Stimulated activated effector memory CD8-positive, alpha-beta T cell treated with anti-CD3 and anti-CD28 coated beads, Interleukin-12 subunit alpha, Interleukin-12 subunit beta, amount 100 ng/mL, for 72 hours (primary cell): ENCODE measurements at places on chromosomes 13 and 19.
A peak's percentile ranks its signal among the peaks of the same experiment; 100 is the strongest.

- peak; percentile 38 for DNase-seq
These were observed 4.3 kb upstream of the ZNF17 start for GRCh38 chr19:57406516-57407123.

DNA sequence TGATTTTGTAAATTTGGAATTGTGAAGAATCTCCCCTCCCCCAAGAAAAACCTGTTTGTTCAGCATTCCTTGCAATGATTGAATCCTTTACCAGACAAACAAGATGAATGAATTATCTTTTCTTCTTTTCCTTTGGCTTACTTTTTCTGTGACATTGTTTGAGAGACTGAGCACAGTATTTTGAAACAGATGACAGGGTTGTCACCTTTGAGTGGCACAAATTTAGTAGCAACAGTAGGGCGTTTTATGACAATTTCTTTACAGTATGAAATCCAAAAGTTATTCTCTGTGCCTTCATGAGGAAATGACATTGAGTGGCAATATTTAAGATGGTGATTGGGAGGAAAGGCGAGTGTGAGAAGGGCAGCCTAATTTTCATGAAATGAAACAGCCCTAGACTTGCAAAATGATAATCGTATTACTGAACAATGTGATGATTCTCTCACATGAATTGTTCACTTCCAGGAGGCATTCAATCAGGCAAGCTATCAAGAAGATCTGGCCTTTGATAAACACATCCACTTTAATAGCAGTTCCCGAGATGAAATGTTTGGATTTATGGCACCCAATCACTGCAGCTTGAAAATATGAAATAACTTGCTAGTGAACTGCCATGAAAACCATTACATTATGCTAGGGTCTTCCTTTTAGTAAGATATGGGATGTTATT is 68.6 kb upstream of the SCEL start:
- DNase-seq = no peak

GRCh38 chr13:61975001-61975400 is 559.4 kb upstream of the PCDH20 start:
- DNase-seq = no peak

GRCh38 chr19:44975444-44975843 is 20.3 kb downstream of the CLPTM1 start:
- DNase-seq = no peak

DNA sequence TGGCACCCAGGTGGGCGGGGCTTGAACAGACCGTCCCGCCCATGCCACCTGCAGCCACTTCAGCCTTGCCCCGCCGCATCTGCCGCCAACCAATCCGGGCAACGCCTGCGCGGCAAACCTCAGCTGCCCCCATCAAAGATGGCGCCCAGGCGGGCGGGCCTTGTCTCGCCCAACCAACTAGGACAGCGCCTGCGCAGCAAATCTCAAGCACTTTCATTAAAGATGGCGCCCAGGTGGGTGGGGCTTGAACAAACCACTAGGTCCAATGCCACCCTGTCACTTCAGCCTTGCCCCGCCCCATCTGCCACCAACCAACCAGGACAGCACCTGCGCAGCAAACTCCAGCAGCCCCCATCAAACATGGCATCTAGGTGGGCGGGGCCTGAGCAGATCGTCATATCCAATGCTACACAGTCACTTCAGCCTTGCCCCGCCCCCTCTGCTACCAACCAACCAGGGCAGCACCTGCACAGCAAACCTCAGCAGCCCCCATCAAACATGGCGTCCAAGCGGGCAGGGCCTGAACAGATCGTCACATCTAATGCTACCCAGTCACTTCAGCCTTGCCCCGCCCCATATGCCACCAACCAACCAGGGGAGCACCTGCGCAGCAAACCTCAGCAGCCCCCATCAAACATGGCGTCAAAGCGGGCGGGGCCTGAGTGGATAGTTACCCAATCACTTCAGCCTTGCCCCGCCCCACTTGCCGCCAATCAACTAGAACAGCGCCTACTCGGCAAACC is 1.4 kb downstream of the PEG3 start:
- no peak for DNase-seq

GRCh38 chr19:10074153-10074552 is 12.0 kb upstream of the SHFL start:
- peak; percentile 63 for DNase-seq

DNA sequence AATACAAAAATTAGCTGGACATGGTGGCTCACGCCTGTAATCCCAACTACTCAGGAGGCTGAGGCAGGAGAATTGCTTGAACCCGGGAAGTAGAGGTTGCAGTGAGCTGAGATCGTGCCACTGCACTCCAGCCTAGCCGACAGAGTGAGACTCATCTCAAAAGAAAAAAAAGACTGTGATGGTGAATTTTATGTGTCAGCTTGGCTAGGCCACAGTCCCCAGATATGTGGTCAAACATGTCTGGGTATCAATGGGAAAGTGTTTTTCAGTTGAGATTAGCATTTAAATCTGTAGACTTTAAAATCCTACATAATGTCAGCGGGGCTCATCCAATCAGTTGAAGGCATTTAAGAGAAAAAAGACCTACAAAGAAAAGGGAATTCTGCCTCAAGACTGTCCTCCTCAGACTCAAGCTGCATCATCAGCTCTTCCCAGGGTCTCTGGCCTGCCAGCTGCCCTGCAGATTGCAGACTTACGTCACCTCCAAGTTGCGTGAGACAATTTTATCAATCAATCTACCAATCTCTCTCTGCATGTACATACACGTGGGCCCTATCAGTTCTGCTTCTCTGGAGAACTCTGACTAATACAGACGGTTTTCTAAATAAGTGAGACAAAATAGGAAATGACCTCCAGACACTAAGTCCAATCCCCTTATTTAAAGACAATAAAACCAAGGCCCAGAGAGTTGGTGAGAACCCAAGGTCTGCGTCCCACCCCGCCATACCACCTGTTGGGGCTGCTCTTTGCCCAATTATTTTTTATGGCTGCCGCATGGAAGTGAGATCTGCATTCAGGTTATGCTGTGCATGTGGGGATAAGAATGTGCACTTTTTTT is 99.2 kb downstream of the ABCC4 start:
- no peak for DNase-seq

DNA sequence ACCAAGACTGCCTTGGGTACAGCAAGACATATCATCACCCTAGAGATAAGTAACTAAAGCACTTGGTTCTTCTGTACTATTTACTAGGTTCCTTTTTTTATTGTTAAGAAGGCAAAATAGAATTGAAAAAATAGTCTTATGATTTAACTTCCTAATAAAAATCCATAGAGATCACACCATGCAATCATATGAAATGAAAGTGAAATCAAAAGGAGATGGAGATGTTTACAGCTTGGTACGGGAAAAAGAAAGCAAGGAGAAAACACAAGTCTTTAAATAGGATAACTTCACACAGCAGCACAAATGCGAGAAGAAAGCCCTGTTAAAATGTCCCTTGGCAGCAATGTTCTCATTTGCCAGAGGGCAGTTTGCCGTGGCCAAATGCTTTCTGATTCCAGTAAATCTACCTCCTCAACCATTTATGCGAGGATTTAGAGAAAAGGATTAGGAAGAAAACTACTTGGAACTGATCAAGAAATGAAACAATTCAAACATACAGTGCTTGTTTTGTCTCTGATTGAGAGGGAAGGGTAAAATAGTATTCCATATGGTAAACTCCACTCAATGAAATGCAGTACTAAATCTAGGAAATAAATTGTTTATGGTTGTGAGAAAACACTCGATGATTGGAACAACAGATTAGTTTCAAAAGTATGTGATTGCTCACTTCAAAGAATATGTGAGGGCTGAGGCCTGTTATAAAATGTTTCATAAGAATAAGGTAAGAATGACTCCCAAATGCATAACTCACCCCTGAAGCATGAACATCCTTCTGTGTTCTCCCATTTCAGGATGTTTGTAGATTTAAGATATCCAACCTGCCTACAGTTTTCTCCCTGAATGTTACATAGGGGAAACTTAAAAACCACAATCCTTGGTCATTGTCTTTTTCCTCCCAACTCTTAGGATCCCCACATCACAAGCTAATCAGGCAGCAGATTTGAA is 487.8 kb downstream of the DACH1 start:
- no peak for DNase-seq

- DNase-seq = no peak
These were observed 2.0 kb downstream of the LRCH1 start for GRCh38 chr13:46554951-46555350.

DNA sequence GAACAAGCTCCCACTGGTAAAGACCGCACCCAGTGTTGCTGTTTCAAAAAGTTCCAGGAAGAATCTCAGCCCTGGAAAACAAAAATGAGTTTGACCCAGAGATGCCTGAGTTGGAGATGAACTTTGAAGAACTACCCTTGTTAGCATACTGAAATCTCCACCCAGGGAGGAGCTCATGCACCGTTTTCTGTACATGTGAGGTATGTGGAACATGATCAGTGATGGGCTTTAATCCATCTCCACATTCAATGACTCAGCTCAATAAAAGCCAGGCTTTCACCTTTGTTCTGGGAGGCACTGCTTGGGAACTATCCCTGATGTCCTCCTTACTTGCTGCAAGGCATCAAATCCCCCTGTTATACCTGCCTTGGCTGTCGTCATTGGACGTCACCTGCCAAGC is 279.9 kb downstream of the UQCRFS1 start:
- no peak for DNase-seq

DNA sequence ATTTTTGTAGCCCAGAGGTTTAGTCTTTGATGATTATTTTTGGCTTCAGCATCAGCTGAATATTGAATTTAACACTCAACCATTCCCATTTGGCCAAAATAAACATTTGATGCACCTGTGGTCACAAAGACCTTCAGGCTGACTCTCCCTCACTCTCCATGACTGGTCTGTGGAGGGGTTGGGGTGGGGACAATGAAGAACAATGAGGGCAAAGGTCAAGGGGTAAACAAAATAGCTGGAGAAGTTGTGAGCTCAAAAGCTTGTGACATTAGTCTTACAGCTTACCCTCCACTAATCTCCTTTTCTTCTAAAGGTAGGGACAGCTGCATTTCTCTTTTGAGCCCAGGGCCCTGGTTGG is 86.9 kb downstream of the SLC15A1 start:
- DNase-seq = no peak

GRCh38 chr13:32150794-32151193 is 119.2 kb downstream of the FRY start:
- no peak for DNase-seq
